ENCODE measurements at places on chromosomes 2 and 18.

DNA sequence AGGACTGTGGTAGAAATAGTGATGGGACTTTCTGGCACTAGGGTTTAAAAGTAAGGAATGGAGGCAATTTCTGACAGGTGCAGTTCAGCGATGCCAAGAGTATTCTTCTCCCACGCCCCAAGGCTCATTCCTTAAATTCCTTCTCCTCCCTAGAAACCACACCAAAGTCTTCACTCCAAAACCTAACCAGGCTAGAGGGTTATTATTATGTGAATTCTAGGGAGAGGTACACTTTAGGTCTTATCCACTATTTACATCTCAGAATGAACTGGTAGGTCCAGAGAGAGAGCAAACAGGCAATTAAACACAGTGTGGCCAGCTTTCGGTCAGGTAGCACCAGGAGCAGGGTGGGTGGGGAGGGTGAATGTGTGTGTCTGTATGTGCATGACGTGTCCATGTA is 11.4 kb downstream of the IL1F10 start:
- DNase-seq = no peak

- DNase-seq = no peak
Measured at GRCh38 chr18:78905334-78905733, 74.3 kb upstream of the SALL3 start.

GRCh38 chr2:233651430-233651829 is 15.2 kb downstream of the UGT1A10 start:
- DNase-seq = no peak

- DNase-seq = no peak
Measured at GRCh38 chr18:11167778-11168177, 18.4 kb upstream of the PIEZO2 start.

DNA sequence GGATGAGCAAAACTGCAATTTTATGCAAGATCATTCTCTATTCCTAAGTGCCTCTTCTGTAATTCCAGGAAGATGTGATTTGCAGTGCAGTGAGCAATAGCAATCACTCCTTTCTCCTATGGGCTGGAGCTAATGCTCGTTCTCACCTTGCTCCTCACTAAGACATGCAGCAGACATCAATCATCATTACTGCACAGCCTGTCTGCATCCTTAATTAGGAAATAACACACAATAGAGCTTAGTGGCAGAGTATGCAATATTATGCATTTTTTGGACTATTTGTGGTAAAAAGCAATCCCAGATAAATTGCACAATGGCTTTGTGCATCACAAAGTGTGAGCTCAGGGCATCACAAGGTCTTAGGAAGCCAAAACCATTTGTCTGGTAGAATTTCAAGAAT is 32.6 kb upstream of the RAPH1 start:
- no peak for DNase-seq

GRCh38 chr2:162245061-162245460 is 1.8 kb upstream of the FAP start:
- no peak for DNase-seq

DNA sequence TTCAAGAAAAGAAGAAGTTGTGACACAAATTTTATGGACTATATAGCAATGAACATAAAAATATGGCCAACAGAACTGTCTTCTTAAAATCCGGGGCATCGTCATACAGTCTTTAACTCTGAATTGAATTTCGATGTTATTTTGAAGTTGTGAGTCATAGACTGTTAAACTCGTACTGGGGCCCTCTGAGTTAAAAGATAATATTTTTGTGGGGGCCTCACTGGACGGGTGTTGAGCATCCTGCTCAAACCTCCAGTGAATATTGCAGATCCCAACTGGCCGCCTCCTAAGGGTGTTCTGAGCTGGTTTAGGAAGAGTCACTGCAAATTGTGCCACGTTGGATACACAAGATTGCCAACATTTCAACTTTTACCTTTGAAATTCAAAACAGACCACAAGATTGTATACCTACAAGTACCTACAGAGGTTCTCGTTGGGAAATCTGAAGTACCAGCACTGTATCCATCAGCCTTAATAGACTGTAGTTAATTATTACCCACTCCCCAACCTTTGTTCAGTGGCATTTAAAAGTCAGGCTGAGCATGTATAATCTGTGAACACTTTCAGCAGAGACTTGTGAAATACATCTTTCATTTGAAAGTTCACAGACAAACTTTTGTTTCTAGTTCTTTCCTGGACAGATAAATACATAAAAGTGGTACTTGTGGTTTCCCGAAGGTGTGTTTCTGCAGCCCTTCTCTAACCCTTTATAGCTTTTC is 27.8 kb downstream of the KLHL23 start:
- no peak for DNase-seq

GRCh38 chr2:102478686-102479470 is 5.9 kb downstream of the SLC9A4 start:
- no peak for DNase-seq

GRCh38 chr2:119748135-119748534 is 11.6 kb upstream of the PTPN4 start:
- DNase-seq = no peak

DNA sequence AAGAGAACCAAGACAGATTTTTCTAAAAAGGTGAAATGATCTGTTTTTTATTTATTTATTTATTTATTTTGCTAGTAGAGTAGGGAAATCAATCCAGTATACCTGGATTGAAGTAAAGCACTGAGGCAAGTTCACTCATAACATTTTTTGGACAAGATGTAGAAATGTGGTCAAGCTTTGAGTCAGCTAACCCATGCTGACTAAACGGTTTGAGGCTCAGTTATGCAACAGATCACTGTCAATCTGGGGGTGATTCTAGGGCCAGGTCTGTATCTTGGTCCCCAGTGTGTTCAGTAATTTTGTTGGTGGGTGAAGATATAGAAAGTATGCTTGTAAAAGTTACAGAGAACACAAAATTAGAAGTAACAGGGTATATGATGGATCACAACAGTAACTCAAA is 60.2 kb downstream of the RMDN2 start:
- no peak for DNase-seq

GRCh38 chr2:216475767-216476166 is 22.9 kb upstream of the RPL37A start:
- DNase-seq = no peak

GRCh38 chr2:112033600-112033999 is 21.5 kb upstream of the TMEM87B start:
- no peak for DNase-seq

All from GM06990 (cell line).